ENCODE measurements at places on chromosomes 2 and 18.

DNA sequence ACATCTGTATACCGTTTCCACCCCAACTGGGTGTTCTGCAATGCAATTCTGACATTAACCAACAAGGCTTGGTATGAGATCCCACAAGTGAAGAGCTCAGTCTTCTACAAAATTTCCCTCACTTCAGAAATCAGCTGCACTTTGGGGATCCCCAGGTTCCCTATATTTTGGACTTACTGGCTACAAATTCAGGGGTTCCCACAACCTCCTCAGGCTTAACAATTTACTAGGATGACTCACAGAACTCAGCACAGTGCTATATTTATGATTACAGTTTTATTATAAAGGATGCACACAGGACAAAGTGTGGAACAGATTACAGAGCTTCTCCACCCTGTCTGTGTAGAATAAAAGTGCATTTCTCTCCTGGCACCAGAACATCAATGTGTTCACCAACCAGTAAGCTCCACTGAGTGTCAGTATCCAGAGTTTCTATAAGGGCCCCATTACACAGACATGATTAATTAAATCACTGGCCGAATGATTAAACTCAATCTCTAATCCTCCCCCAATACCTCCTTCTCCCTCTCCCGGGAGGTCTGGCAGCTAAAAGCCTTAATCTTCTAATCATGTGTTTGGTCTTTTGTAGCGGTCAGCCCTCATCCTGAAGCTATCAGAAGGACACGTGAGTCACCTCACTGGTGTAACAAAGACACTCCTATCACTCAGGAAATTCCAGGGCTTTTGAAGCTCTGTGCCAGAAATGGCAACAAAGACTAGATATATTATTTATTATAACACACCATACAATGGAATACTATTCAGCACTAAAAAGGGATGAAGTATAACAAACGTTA is 84.6 kb downstream of the SLC66A3 start:
- DNase-seq: no peak

GRCh38 chr2:182933629-182934028 is 67.2 kb upstream of the FRZB start:
- DNase-seq: no peak

- no peak for DNase-seq
These were observed 16.1 kb upstream of the SPR start for GRCh38 chr2:72871060-72871459.

GRCh38 chr18:48848641-48849143 is 102.1 kb downstream of the SMAD7 start:
- no peak for DNase-seq

DNA sequence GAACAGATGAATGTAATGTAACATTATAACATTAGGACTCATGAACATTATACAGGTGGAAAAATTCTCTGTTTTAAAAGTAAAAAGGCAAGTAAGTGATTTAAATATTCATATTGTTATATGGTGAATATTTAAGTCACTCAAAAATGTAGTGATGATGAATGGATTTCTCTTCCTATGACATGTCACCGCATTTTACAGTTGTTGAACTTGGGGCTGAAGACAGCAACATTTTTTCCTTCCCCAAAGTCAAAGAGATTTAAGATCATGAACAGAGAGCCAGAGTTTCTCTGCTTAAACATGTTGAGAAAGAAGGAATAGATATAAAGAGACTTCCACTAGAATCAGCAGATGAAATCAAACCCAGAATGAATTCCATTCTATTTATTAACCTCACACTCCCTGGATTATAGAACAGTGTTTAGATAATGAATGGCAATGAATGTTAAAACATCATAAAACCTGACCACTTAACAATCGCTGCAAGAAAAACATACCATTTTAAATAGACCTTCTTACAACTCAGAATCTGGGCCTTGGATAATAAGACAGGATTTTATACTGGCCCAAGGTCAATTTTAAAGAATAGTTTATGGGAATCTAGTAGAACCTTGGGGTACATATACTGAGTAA is 163.6 kb upstream of the SIX2 start:
- no peak for DNase-seq

- no peak for DNase-seq
These were observed 9.4 kb downstream of the COL3A1 start for GRCh38 chr2:188983427-188984064.

DNA sequence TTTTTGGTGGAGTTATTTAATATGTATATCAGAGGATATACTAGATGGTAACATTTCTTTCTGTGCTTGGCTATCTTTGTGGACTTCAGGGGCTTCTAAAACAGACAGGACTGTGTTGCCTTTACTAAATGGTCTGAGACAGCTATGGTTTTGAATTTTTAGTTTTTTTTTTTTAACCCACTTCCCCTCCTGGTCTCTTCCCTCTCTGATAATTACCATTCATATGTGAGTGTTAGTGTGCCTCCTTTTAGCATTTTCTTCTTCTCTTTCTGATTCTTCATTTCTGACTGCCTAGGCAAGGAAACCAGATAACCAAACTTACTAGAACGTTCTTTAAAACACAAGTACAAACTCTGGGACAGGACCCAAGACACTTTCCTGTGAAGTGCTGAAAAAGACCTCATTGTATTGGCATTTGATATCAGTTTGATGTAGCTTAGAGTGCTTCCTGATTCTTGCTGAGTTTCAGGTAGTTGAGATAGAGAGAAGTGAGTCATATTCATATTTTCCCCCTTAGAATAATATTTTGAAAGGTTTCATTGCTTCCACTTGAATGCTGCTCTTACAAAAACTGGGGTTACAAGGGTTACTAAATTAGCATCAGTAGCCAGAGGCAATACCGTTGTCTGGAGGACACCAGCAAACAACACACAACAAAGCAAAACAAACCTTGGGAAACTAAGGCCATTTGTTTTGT is 52.7 kb downstream of the SMAD4 start:
- DNase-seq: no peak

- DNase-seq: no peak
These were observed 77.9 kb upstream of the ZNF804A start for GRCh38 chr2:184520441-184520840.

- no peak for DNase-seq
These were observed 247.5 kb downstream of the DYSF start for GRCh38 chr2:71700658-71701397.

GRCh38 chr2:172842511-172843265 is 107.0 kb downstream of the RAPGEF4 start:
- no peak for DNase-seq

DNA sequence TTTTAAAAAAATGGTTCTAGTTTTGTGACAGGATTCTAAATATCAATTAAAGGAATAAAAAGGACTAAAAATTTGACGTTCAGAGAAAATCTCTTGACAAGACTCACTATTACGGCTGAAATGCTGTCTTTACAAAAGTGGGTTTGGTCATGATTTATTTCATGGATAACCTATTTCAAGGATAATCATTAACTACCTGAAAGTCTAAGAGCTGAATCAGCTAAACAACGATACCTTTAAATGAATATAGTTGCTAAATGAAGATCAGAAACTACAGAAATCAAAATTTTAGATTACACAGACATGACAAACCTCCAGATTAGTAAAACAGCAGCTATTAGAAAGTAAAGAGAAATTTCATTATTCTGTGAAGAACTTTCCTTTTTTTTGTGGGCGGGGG is 35.7 kb downstream of the RTTN start:
- DNase-seq: no peak

DNA sequence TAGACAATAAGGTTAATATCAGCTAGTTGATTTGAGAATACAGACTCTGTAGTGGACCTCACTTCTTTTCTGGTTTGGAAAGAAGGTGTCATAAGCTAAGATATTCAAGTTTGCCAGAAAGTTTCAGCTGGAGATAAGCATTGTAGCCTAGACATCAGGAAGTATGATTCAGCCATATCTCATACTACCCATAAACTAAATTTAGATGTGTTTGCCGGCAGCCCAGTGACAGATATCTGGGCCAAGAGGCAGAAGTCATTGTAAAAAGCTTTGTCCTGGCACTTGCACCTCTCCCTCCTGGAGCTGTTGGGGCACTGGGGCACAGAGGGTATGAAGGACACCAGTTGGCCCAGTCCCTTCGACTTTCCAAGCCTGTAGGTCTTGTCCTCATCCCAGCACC is 128.0 kb downstream of the EPHA4 start:
- DNase-seq: no peak

DNA sequence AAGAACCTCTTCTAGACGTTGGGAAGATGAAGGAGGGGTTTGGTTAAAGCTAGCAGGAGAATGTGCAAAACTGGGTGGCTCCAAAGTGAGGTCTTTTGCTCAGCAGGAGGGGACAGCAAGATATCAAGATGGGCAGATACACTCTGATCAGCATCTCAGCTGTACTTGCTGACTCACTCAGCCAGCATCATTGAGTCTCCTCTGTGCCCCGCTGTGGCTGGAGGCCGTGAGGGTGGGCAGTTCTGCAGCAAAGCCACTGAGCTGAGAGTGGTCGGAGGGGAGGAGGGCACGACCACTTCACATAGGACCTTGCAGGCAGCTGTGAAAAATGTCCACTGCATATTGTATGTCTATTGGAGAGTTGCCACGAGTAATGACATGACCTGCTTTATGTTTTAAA is 152.0 kb downstream of the CAPN13 start:
- no peak for DNase-seq

GRCh38 chr18:65983750-65984149 is 232.9 kb downstream of the CDH7 start:
- DNase-seq: no peak

DNA sequence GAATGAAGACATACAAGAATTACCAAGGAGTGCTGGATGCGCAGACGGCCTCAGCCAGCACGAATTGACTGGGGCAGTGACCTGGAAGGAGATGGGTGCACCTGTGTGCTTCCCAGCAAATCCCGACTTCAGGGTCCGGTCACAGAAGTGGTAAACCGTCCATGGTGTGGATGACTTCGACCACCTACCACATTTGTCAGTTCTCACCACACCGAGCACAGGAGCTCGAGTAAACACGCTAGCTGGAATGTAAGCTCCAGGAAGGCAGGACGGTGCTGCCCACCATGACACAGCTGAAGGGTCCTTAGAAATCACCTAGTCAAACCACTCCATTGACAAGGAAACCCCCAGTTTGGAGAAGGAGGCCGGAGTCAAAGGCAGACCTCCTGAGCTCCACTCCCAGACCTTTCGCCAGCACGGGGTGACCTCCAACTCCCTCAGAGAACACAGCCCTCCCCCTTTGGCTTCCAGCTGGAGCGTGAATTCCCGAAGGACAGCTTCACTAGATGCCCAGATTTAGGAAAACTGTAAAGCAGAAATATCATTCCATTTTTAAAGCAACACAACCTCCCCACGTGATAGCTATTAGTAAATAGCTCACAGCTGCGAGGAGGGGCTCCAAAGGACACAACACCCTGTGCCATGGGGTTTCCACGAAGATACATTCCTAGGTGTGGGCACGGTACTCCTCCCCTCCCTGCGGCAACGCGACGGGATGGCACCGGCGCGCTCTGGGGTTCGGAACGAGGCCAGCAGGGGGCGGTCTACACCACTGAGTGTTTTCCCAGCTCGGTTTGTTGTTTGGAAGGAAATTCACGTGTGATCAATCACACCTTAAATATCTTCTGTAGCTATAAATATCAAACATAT is 34.1 kb upstream of the GNAL start:
- peak; percentile 66 for DNase-seq

- DNase-seq: no peak
These were observed 31.9 kb downstream of the ASB1 start for GRCh38 chr2:238458651-238459050.

DNA sequence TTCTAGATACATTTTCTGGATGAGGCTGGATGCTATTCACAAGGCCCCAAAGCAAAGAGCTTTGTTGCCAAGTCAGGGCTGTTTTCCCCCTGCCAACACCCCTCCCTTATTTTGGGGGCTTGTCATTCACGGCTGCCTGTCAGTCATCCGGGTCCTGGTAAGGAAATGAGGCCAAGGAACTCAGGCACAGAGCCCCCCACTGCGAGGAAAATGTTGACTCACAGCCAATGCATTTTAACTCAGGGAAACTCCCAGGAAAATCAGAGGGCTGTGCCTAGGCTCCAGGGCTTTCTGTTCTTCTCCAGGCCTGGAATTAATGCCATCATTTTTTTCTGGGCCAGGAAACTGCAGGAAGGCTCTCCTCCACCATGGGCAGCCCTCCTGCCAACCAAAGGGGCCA is 241.1 kb downstream of the SMAD2 start:
- no peak for DNase-seq

DNA sequence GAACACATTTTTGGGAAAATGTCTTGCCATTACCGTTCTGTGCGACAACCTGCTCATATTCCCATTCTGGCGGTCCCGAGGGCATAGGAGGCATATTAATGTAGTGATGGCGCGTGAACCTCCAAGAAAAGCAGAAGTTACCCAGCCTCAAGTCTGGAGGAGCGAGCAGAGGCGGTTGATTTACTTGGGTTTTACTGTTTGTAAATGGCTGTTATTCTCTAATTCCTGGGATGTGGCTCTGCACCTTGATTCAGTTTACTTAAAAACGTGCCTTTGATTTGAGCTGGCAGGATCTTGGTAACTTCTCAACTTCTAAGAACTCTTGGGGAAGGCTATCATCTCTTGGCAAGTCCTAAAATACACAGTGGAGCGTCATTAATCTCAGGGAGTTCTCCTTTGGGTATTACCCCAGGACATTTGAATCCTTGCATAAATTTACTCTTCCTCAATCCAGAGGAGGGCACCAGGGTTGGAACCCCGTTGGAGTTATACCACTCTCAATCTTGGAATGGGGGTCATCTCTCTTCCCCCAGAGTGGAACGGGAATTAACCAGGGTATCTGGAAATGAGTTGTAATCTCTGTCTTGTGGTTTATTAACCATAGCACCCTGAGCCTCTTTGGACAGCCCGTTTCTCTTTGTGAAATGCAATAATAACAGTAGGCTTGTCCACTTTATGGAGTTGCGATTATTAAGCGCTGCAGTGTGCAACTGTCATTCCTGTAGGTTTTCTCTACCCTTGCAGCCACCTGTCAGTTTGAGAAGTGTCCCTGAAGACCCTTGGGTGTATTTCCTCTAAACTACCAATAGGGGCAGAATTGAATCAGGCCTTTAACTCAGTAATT is 2.1 kb downstream of the HK2 start:
- no peak for DNase-seq

DNA sequence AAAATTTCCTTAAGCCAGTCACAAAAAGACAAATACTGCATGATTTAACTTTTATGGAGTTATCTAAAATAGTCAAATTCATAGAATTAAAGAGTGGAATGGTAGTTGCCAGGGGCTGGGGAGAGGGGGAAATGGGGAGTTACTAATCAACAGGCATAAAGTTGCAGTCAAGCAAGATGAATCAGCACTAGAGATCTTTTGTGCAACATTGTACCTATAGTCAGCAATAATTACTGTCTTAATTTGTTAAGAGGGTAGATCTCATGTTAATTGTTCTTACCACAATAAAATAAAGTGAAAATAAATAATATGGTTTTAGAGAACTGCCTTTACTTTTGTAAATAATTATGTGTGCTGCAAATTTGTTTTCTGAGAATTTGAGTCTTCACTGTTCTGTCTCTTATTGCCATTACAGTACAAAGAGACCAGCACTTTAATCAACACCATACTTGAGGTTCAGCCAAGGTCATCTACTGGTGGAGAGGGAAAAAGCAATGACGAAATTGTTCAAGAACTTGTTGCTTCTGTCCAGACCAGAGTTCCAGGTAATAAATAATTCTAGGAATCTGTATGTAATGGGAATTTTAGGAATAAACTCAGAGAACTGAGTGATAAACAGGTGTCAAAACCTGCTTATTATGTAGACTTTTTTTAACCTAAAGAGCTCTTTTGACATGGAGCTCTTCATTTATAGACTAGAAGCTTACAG is 75.5 kb downstream of the TRABD2A start:
- no peak for DNase-seq

- no peak for DNase-seq
These were observed 8.9 kb upstream of the MYCN start for GRCh38 chr2:15931319-15931890.

All from progenitor cell of endocrine pancreas (in vitro differentiated cells).